Cardiac septum (tissue), 1 donor: ENCODE measurements at places on chromosomes 4 and X. TPM values are rescaled to one million over a fixed set of nuclear protein-coding genes. Genes with fewer than 3 reads are reported as not detected.

Gene EDA
- total RNA-seq = 5.9 TPM

Gene NLRP2B
- not detected for total RNA-seq

Gene GAGE1
- total RNA-seq = not detected

Gene ARX
- not detected for total RNA-seq

Gene DRD5
- not detected for total RNA-seq

Gene SRPX
- total RNA-seq = 57.3 TPM

Gene HPSE
- total RNA-seq = 0.97 TPM

Gene LIMCH1
- total RNA-seq = 291 TPM

Gene MTMR8
- total RNA-seq = 0.73 TPM

- no peak for DNase-seq
Measured at GRCh38 chrX:137236837-137237236, 203.0 kb upstream of the GPR101 start.

DNA sequence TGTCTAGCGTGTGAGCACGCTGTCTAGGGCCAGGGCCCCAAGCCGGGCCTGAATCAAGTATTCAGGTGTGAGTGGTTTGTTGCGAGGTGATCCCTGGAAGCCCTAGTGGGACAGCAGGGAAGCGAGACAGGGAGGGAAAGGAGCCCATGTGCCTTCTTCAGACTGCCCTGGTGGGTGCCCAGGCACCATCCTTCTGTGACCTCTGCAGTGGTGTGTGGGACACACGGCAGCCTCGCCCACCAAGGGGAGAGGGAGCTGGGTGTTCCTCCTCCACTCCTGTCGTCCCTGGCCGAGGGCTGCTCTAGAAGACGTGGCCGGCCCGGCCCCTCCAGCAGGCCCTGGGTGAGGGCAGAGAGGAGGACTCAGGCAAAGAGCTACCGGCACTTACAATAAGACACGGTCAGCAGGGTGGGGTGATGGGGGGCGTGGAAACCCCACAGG is 47.4 kb downstream of the HTRA3 start:
- peak; percentile 67 for DNase-seq

DNA sequence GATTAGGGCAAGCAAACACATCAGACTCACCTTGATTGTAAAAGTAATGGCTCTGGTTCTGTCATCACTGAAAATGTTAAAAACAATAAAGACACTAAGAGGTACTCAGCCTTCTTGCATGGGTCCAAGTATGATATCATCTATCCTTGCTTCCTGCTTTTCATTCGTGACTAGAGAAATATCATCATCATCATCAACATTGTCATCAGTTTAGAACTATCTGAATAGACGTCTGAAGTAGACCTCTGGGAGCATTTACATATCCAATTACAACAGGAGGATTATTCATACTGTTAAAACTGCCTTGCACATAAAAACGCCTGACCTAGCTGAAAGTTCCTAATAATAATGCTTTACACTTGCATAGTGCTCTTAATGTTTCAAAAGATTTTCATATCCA is 9.8 kb upstream of the FRAS1 start:
- no peak for DNase-seq

- no peak for DNase-seq
Measured at GRCh38 chr4:56666279-56666678, 14.8 kb downstream of the HOPX start.

DNA sequence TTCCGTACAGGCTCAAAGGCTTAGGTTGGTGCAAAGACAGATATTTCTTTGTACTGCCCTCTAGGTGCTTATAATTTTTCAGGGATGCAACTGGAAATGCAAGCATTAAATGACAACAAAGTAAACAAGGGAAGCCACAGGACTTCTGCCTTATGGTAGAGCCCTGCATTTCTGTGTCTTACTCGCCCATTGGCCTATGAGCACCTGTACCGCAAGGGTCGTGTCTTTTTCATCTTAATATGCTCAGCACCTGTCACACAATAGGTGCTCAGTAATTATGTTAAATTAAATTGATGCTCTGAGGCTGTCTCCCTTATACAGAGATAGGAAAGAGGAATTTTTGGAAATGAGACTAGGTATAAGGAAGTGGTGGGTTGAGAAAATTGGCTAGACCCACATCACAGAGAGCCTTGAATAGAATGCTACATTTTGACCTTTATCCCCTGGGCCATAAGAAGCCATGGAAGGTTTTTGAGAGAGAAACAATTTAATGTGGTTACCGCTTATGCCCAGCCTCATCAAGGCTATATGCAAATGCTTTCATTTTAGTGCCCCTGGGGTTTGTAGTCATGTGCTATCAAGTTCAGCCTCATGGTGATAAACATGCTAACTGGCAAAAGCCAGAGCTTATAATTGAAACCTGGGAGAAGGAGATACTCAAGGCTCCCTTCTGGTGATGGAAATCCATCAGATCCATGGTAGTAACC is 16.3 kb downstream of the VSIG4 start:
- no peak for DNase-seq

DNA sequence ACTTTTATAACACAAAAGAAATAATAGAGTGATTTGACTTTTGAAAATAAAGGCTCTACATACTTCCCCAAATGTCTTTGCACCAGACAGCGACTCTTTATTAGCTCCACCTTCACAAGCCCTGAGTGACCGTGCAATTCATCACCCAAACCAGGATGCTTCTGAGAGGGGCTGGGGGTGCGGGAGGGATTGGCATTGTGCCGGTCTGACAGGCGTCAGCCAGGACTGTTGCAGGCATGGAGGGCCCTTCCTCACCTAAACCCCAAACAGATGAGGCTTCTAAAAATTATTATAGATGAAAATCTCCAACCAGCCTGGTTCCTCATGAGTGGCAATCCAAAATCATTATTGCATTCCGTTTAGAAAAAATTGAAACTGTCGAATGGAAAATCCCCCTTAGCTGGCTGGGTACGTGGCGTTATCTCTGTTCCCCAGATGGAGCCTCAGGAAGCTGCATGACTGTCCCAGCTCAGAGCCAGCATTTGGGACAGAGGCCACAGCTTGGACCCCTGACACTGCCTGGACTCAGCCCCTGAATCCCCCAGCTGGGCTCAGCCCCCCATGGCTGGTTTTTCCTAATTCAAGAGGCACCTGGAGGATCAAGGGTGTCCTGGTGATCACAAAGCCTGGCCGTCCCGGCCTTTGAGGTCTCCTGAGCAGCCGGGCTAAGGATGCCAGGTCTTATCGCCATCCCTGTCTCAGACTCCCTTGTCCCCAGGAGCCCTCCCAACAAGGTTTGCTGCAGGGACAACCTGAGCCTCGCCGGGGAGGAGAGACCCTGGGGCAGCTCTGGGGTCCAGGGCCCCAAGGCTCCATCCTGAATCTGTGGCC is 60.4 kb downstream of the SORCS2 start:
- DNase-seq = no peak

DNA sequence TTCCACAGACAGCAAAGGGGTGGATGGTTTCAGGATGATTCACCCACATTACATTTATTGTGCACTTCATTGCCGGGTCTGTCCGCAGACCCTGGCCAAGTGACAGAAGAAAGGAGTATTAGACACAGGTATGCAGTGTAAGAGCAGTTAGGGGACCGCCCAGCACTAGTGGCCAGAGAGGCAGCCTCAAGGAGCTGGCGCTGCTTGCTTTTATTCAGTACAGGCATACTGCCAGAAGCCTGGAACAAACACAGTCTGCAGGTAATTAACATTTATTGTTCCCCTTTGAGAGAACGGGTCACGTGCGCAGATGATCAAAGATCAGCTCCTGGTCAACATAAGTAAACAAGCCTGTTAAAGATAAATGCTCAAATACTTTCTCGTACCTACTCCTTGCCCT is 1639.0 kb upstream of the IGFBP7 start:
- DNase-seq = no peak

- DNase-seq = no peak
Measured at GRCh38 chr4:169611157-169611556, 1.2 kb downstream of the NEK1 start.

- no peak for DNase-seq
Measured at GRCh38 chr4:158671665-158671914, at the start of gene C4orf46. Gene C4orf46 (minus strand): TSS chr4:158671887. CDS start chr4:158671801, 86 bp downstream.

GRCh38 chr4:11299016-11299415 is 129.7 kb downstream of the HS3ST1 start:
- DNase-seq = no peak

GRCh38 chrX:45952030-45952429 is 593.2 kb downstream of the ZNF674 start:
- no peak for DNase-seq

GRCh38 chrX:40385682-40386081 is 195.1 kb upstream of the ATP6AP2 start:
- DNase-seq = no peak

DNA sequence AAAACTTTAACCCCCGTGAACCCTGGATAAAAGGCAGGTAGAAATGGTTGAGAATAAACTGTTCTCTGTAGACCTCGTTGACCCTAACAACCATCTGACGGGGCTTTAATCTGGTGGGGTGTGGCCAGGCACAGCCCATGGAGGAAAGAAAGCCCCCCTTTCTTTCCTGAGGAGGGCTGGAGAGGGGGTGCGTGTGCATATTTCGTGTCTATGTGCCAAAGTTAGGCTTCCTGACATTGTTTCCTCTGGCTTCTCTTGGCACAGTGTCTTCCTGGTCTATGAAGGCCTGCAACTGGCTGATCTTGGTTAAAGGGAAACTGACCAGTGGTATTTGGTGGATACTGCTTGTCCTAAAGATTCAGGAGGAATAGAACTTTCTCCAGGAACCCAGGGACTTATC is 97.1 kb downstream of the MGST2 start:
- no peak for DNase-seq

- DNase-seq = no peak
Measured at GRCh38 chr4:40306226-40306625, 28.9 kb upstream of the CHRNA9 start.

DNA sequence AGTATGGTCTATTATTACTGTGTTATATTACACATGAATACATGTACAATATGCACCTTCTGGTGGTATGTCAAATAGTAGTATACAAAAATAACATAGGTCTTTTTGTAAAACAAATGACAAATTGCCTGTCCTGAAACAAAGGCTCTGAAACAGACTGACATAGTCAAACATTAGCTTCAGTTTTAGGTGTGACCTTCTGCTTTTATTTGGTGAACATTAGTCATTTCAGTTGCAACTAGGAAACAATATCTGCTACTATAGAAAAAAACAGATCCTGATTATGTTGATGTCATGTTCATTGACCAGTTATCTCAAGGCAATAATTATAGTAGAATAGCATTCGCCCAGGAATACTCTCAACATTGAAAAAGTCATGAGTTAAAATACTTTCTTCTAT is 123.0 kb downstream of the CHRNA9 start:
- DNase-seq = no peak

- DNase-seq = no peak
Measured at GRCh38 chr4:7466904-7467303, 32.2 kb upstream of the PSAPL1 start.

GRCh38 chrX:9851890-9852289 is 65.7 kb downstream of the SHROOM2 start:
- no peak for DNase-seq

- DNase-seq = peak; percentile 80
Measured at GRCh38 chr4:173509036-173510001, 20.7 kb downstream of the HAND2 start.

DNA sequence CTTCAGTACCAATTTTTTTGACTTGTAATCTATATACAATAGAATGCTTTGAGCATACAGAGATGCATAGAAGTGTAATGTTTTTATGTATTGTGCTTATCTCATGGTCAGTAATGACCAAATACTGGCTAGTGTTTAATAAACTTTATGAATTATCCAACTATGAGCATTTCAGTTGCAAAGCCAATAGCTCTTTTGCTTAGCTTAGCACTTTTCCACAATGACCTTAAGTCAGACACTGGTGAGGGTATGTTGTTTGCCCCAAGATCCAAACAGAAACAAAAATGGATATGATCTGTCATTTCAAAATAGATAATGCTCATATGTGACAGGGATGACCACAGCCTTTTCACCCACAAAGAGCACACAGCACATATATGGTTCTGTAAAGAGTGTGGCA is 393.0 kb downstream of the AFF2 start:
- DNase-seq = no peak

- no peak for DNase-seq
Measured at GRCh38 chr4:54099748-54100574, at the start of gene GSX2. Gene GSX2 (plus strand): TSS chr4:54100163. CDS start chr4:54100345, 182 bp downstream.

GRCh38 chr4:173259310-173259709 is 74.8 kb downstream of the HMGB2 start:
- DNase-seq = no peak
